SJSA1 (cell line): ENCODE measurements at places on chromosomes 11 and 22.

DNA sequence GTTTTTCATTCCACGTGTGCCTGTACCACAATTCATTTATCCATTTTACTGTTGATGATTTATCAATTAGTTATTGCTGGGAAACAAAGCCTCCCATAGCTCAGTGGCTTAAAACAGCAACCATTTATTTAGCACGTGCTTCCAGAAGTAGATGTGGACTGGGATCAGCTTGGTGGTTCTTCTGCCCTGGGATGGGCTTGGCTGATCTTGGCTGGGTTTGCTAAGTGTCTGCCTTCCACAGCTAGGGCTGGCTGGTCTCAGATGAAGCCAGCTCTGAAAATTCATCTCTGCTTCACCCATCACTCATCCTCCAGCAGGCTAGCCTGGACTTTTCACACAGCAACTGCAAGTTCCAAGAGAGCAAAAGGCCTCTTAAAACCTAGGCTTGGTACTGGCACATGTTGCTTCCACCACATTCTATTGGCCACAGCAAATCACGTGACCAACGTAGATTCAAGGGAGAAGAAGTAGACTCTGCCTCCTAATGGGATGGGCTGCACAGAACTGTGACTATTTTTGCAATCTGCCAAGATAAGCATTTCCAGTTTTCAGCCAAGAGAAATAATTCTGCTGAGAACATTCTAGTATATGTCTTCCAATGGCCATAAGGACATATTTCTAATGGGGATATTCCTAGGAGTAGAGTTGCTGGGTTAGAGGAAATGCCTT lies 124.9 kb downstream of the MN1 start:
- DNase-seq, result no peak

DNA sequence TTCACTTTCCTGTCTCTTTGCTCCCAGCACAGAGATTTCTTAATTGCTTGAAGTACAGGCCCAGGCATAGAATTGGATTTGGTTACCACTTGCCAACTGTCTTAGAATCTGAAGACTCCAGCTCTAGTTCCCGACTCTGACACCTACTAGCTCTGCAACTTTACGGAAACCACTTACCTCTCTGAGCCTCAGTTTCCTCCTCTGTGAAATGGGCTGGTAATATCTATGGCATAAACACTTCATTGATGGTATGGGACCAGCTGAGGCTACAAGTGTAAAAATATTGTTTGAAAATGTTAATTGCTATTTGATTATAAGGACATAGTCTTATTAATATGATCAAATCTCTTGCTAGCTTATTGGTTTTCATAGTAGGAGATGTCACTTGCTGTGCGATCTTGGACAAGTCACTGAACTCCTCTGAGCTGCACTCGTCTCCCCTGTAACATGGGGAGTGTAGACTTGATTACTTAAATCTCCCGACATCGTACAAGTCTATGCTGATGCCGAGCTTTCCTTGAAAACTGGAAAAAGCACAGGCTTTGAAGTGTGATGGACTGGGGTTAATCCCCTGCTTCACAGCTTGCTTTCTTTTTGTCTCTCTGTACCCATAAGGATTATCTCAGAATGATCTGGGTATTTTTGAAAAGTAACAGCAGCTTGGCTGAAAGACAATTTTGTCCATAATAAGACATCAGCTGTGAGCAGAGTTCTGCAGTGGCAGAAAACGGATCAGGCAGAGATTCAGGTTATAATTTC lies 11.8 kb upstream of the E2F8 start:
- no peak for DNase-seq

DNA sequence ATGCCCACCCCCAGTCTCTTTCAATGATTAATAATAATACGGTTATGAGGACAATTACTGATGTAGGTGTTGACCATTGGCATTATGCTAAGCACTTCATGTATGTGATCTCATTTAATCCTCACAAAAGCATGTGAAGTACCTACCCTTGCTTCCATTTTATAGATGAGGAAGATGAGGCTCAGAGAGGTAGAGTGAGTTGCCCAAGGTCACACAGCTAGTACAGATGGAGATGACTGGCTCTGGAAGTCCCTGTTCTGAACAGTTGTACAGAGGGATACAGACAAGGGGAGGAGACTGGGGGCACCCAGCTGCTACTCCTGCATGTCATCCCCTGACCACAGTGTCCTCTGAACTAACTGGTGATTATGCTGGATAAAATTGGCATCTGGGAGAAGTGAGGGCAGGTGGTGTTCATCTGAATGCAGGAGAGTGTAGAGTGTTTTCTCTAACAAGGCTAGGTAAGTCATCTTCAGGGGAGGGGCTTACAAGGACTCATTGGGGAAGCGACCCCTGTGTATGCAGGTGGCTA lies 43.2 kb downstream of the KIAA1671 start:
- no peak for DNase-seq

- DNase-seq, result no peak
Observed at GRCh38 chr11:24496386-24496735, 492 bp upstream of the LUZP2 start.

DNA sequence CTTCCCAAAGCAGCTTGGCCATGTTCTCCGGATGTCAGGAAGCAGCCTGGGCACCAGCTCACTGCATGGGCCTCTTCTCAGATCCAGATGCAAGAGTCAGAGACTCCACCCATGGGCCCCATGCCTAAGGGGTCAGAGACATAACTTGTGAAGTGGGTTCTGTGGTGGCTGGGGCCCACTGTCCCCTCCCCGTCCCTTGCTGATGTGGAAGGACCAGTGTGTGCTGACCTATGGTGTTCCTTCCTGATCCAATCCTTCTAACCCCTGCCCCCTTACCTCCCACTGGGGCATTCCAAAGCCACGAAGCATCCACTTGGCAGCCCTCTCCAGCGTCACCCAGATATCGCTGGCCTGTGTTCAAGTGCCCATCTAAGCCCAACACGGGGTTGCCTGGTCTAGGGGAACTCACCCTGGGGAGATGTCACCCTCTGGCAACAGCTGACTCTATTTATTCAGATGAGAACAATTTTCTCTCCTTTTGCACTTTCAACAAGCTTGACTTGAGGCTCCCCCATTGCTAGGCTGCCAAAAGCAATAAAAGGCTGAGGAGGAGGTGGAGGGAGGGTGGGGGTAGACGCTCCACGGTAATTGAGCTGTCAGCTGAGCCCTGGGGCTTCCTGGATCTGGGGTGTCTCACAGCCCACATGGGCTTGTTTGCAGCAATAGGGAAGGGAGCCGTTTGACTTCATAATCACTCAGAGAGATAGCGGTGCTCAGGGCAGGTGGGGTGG lies 158.5 kb downstream of the ADAMTS15 start:
- DNase-seq, result no peak

DNA sequence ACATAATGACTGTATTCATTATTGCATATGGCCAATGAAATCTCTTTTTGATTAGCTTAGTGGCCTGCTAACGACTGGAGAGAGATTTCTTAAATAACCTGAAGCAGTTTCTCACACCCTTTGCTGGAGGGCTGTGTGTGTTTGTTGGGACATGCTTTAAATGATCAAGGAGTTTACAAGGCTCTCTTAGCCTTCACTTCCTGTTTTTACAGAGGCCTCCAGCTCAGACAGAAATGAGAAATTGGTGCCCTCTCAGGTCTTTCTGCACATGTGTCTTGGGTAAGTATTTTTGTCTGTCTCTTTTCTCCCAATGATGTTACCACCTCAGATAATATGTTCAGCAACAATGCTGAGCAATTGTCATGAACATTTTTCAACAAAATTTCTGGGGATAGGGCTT lies 884.4 kb upstream of the CNTN5 start:
- DNase-seq, result no peak

- no peak for DNase-seq
Observed at GRCh38 chr11:112401036-112401769, 140.5 kb upstream of the PLET1 start.

DNA sequence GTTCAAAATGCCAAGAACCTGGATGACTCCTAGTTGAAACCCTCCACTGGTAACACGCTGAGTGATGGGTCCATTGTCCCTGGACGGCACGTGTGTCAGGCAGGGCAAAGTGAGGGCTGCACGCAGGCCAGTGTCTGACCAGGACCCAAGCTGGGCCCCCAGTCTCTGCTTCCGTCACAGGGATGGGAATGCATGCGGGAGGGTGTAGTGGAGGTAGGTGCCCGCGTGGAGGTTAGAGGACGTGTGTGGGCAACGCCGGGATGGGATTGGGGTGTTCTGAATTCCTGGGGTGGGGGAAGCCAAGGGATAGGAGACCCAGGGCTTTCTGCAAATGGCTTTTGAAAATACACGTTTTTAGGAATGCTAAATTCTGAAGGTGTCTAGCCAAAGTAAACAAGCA lies 943.3 kb downstream of the BRD1 start:
- DNase-seq, result no peak

GRCh38 chr11:21888814-21889213 lies 304.1 kb upstream of the ANO5 start:
- DNase-seq, result no peak

DNA sequence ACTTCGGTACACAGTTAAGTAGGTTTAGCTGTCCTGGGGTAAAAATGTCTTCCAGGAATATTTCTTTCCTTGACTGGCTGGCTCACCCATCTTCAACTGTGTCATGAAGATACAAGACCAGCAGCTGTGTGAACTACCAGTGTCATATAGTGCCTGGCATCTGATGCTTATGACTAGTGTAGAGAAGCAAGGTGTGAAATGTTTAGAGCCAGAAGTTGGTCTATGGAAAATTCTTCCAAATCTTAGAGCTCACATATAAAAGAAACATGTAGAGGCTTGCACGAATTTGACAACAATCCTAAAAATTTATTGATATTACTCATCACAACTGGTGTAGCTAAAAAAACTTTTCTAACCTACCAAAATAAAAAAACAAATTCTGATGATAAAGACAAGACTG lies 54.4 kb downstream of the ARL14EP start:
- DNase-seq, result no peak

GRCh38 chr11:788953-789940 lies 643 bp downstream of the CEND1 start:
- no peak for DNase-seq

GRCh38 chr11:69637198-69637940 lies 3.6 kb upstream of the CCND1 start:
- DNase-seq, result no peak

- DNase-seq, result no peak
Observed at GRCh38 chr11:68528630-68529029, 68.1 kb downstream of the PPP6R3 start.

DNA sequence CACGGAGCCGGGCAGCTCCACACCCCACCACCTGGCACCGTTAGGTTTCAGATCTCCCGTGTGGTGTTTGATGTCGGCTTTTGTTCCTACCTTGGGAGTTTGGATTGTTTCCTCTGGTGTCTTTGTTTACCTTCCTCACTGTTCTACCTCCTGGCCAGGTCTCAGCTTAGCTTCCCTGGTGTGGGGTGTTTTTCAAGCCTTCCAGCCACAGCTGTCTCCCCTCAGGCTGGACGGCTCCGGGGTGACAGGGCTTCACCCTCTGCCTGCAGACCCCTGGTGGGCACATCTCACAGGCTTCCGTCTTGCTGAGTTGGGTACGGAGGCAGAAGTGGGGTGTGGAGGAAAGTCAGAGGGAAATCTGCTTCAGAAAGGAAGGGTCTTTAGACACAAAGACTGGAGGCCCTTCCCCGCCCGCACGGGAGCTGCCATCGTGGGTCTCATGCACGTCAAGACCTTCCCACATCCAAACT lies 59.6 kb upstream of the EMID1 start:
- DNase-seq, result no peak

DNA sequence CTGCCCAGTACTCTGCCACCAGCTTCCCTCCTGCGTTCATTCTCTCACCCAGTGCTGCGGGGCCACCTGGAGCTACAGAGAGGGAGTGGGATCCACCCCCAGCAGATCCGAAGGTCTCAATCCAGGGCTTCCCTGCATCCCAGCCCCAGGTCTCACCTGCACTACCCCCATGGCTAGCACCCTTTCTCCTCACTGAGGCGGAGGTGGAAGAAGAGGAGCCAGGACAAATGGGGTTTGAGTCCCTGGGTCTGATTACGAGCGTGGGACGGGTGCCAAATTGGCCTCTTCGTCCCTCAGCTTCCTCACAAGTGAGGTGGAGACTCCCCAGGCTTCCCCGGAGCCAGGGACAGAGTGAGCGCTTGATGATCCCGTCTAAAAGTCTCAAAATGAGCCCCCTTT lies 64.2 kb downstream of the NFAM1 start:
- no peak for DNase-seq

GRCh38 chr11:204587-205109 lies 2.6 kb downstream of the BET1L start:
- peak; percentile 32 for DNase-seq

- no peak for DNase-seq
Observed at GRCh38 chr22:24512043-24512442, 16.9 kb downstream of the UPB1 start.
